ENCODE measurements at places on chromosomes 3 and 15.

GRCh38 chr15:80199869-80200268, 47.1 kb downstream of the FAH start:
- no peak for DNase-seq

- no peak for DNase-seq
These were observed 583.4 kb upstream of the DPPA4 start for GRCh38 chr3:109920749-109921148.

DNA sequence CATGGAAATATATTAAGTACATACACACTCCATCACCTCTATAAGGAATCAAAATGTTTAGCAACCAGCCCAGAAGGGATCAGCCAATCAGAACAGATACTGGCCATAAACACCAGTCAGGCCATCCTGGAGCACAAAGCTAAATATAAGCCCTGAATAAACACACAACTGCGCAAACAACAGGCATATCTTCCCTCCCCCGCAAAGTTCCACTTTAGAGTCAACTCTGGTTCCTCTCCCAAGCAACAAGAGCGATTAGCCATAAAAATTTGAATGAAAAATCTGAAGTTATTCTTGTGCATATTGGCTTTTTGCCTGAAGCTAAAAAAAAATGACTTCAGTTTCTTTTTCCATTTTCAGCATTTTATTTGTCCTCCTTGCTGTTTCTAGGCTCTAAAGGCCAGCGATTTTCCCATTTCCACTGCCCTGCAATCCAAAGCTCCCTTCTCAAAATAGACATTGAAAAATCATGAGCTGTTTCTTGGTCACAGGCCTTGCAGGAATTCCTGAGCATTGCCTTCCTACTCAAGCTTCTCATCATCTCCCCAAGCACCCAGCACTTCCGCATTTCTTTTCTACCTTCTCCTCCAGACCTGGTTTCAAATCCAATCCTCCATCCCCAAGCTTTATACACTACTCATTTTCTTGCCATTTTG, 247.9 kb downstream of the ZMAT3 start:
- DNase-seq: no peak

DNA sequence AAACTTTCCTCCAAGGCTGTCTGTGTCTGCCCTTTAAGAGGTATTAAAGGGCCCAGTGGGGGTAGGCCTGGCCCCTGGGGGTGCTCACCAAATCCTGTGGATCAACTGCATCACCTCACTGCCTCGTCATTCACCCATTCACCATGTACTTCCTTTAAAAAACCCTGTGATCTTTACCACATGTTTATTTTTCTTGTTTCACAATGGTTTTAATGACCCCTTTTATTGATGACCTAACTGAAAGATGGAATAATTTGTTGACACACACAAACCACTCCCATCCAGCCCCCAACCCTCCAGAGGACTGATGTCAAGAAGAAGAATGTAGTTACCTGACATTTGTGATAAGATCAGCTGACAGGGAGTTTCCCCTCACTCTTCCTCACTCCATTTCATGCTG, 40.8 kb downstream of the KCNAB1 start:
- no peak for DNase-seq

DNA sequence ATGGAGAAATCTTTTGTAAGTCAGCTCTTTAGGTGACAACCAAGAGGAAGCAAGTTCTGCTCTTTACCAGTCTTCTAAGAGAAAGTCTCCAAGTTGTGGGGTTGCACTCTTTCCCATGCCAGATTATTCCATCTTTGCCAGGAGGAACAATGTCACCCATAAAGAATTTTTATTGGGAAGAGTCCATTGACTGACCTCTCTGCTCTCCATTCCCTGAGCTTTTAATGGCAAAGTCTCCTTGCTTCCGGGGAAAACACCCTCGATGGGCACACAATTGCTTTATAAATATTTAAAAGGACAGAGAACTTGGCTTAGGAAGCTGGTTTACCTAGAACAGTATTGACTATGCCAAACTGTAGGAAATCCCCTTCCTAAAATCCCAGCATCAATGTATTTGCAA, 19.9 kb upstream of the UBE2E1 start:
- no peak for DNase-seq

GRCh38 chr3:100117093-100117492, 2.8 kb upstream of the FILIP1L start:
- DNase-seq: no peak

- DNase-seq: no peak
These were observed 3.0 kb upstream of the RPP25 start for GRCh38 chr15:74959586-74959939.

- no peak for DNase-seq
These were observed 40.8 kb downstream of the CRYBG3 start for GRCh38 chr3:97862582-97862981.

- DNase-seq: no peak
These were observed 20.3 kb downstream of the TKT start for GRCh38 chr3:53235545-53235944.

GRCh38 chr15:64691896-64692565, 83.4 kb downstream of the RBPMS2 start:
- DNase-seq: no peak

DNA sequence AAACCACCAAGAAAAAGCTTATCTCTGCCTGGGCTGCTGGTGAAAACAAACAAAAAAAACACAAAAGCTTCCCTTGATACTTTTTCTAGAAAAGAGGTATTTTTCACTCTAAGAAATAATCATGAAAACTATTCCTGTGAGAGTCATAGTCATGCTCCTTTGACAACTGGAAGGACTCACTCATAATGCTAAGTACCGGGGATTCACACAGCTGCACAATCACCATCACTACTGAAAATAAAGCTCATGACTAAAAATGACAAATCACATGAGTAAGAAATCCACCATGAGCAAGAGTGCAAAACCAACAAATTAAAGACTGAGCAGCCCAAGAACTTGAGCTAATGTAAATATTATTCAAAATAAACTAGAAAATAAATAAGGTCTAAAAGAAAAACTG, 10.6 kb upstream of the POU1F1 start:
- no peak for DNase-seq

DNA sequence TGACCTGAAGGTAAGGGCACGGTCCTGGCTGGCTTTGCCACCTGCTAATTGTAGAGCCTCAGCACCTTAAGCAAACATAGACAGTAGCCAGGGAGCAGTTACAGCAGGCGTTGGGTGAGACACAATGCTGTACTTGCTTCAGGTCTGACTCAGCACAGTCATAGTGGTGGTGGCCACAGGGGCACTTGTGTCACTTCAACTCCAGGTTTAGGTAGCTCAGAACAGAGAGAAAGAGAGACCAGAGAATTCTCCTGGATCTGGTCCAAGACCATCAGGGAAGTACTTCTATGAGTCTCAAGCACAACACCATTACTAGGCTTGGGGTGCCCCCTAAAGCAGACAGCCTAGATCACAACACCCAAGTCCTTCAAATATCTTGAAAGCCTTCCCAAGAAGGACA, 204.4 kb downstream of the OTOL1 start:
- DNase-seq: no peak

- no peak for DNase-seq
These were observed 551.2 kb downstream of the MECOM start for GRCh38 chr3:169112153-169112892.

- DNase-seq: no peak
These were observed 351.6 kb downstream of the NSUN3 start for GRCh38 chr3:94414418-94414817.

DNA sequence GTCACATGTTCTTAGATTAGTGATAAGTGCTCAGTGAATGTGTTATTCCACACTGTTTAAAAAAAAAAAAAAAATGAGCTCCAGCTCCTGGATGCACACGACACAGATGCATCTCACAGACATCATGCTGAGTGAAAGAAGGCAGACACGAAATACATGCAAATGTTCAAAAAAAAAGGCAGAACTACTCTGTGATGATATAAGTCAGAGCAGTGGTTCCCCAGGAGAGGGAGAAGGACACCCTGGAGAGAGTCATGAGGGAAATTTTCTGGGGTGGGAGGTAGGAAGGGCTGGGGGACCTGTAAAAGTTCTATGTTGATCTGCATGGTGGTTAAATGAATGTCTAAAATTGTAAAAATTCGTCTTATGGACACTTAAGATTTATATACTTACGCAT, 4.3 kb downstream of the CSRNP1 start:
- DNase-seq: no peak

DNA sequence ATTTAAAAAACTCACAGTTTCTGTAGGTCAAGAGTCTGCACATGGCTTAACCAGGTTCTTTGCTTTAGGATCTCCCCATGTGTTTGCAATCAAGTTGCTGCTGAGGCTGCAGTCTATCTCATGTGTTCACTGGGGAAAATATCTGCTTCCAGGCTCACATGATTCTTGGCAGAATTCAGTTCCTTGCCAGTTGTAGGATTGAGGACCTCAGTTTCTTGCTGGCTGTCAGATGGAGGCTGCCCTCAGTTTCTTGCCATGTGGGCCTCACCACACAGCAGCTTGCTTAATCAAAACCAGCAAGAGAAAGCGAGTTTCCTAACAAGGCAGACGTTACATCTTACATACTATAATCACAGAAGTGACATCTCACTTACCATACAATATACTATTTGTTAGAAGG, 10.0 kb upstream of the TBC1D5 start:
- DNase-seq: no peak

DNA sequence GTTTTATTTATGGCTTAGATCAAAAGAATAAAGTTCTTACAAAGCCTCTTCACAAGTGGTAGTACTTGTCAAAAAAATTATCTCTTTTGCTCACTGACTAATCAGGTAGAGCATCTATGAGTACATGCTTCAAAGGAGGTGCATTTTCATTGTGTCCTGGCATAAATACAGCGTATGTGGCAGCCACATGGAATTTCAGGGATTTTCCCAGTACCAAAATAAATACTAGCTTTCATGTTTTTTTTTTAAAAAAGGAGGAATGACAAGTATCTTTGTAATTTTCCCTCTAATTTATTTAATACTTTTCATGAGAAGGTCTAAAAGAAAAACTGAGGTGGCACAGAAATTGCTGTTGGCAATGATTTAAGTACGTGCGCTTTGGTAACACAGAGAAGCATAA, 597.8 kb upstream of the ALCAM start:
- no peak for DNase-seq

- DNase-seq: no peak
These were observed 49.5 kb downstream of the GLDN start for GRCh38 chr15:51390966-51391422.

- DNase-seq: no peak
These were observed 551.3 kb downstream of the NSUN3 start for GRCh38 chr3:94614192-94614591.

DNA sequence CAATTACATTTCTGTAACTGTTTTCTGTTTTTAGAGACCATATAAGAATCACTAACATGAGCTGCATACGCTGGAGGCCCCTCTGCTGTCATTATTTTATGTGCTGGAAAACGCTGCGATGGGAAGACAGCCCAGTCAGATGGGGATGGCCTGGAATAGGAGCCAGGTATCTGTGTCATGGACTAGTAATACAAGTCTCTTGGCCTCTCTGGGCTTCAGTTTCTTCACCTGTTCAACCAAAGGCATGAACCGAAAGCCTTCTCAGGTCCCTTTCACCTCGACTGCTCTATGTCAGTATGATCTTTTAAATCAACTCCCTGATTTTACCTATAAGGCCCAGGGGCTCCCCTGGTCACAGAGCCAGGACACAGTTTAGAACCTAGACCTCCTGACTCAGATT, 14.6 kb upstream of the RFTN1 start:
- DNase-seq: no peak

DNA sequence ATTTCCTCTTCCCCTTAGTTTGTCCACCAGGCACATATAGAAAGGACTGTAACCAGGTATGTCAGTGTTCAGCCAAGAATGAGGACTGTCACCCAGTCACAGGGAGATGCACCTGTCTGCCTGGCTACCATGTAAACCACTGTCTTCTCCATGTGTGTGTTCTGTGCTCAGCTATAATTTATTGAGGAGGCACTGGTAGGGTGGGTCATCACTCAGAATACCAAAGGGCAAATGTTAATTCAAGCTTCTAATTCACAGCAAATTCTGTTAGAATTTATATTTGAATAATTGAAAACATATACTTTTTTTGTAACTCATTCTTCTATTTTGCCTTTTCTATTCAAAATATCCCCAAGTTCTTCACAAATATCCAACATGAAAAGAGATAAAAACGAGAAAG, 780.4 kb downstream of the MECOM start:
- no peak for DNase-seq

- no peak for DNase-seq
These were observed 40.4 kb downstream of the BHLHE40 start for GRCh38 chr3:5019411-5020241.

DNA sequence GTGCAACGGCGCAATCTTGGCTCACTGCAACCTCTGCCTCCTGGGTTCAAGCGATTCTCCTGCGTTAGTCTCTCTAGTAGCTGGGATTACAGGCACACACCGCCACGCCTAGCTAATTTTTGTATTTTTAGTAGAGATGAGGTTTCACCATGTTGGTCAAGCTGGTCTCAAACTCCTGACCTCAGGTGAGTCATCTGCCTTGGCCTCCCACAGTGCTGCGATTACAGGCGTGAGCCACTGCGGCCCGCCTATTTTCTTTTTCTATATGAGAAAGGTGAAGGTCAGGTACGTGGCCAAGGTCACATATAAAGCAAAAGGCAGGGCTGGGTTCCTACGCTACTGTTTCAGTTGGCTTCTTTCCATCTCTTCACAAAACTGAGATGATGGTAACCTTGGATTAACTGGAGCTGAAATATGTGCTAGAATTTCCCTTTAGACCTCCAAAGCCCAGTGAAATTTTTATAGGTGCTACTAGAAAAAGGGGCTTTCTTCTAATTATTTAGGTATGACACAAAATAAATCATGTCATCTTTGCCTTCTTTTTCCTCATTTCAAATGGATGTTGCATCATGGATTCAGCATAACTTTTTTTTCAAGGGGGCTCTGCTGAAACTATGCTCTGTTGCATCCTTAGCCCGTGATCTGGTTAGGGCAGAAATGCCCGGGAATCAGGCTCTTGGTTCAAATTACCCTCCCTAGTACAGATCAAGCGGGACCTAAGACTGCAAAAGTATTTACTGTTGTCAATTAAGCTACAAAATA, 68.5 kb downstream of the MYO1E start:
- no peak for DNase-seq

GRCh38 chr3:132800958-132801357, 78.7 kb upstream of the NPHP3 start:
- DNase-seq: no peak

GRCh38 chr3:10516544-10517452, 11.4 kb upstream of the ATP2B2 start:
- DNase-seq: no peak

- no peak for DNase-seq
These were observed 730 bp downstream of the SPRED1 start for GRCh38 chr15:38253351-38253781.

- DNase-seq: no peak
These were observed 300.4 kb upstream of the ROPN1 start for GRCh38 chr3:124292329-124292728.
